ENCODE measurements at places on chromosomes 5 and 9.

- DNase-seq: no peak
These were observed 7.9 kb downstream of the FCN1 start for GRCh38 chr9:134909511-134910481.

DNA sequence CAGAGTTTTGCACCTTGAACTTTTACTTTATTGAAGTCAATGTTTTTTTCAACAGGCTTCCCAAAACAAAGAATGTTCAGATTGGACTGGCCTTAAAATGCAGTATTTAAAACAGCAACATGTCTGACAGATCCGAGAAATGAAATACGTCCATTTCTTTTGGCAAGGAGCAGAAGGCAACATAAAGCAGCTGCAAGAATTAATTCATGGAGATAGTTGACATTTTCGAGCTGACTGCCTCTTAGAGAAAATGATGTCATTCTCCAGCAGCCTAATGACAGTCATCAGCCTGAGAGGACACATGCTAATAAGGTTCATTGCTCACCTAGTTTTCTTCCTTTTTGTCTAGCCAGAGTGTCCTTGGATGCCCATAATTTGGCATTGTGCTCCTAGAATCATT lies 232.2 kb upstream of the SEMA6A start:
- DNase-seq: no peak

- no peak for DNase-seq
These were observed 140.9 kb downstream of the NR3C1 start for GRCh38 chr5:143262393-143263174.

GRCh38 chr9:111663301-111663823 lies 2.0 kb downstream of the GNG10 start:
- no peak for DNase-seq

DNA sequence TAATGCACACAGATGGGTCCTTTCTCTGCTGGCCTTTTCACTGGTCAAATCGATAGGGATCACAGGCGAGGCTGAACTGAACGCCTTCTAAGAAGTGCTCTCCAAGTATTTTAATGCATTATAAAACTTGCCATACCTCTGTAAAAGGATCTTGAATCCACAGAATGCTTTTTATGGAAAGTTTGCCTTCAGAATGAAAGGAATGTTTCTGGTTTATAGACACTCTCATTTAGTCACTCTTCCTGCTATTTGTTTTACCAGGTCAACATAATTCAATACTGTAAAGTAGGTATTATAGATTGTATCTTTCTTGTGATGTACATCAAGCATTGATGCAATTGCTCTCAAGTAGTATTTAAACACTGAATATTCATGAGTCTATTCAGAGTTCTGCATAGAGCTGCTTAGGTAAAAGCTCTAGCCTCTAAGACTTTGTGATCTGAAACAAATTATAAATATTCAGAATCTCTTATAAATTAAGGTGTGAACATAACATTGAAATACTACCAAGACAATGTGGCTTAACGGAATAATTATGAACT lies 308.4 kb downstream of the ISL1 start:
- DNase-seq: no peak

DNA sequence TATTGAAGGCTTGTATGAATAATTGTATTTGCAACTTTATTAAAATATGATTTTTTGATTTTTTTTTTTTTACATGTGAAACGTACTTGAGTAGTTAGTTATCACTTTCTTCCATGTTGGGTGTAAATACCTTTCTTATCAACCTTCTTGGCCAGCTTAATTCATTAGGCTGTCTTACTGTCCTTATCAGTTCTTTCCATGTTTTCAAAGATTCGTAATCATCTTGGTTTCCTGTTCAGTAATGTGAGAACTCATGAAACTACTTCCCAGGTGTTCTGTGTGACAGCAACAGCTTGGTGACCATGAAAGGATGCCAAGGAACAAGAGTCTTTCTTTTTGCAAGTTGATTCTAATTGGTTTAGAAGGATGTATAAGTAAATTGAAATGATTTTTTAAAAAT lies 100.0 kb downstream of the ADGRV1 start:
- DNase-seq: no peak

- DNase-seq: no peak
These were observed 32.8 kb downstream of the SH3RF2 start for GRCh38 chr5:145968970-145969713.

- DNase-seq: no peak
These were observed 1.8 kb upstream of the AQP7 start for GRCh38 chr9:33403941-33404787.

- no peak for DNase-seq
These were observed 790 bp upstream of the IARS1 start for GRCh38 chr9:92294297-92294676.

GRCh38 chr5:115809946-115810345 lies 6.5 kb downstream of the CDO1 start:
- no peak for DNase-seq

DNA sequence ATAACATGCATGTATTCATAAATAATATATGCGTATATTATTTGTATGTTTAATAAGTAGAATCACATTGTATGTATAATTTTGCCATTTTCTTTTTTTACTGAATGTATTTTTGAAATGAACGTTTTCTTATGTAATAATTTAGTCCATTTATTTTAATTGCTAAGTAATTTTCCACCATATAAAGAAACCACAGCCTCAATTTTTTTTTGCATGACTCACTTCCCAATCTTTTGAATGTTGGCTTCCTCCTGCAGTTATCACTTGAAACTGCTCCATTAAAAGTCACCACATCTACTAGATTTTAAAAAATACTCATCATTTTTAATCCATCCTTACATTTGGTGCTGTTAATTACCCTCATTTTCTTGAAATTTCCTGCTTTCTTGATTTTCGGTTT lies 363.3 kb upstream of the MEF2C start:
- DNase-seq: no peak
